GM18507 (cell line): ENCODE measurements at places on chromosomes 4 and X.

- no peak for DNase-seq
Measured at GRCh38 chr4:98343626-98344025, 82.4 kb downstream of the RAP1GDS1 start.

DNA sequence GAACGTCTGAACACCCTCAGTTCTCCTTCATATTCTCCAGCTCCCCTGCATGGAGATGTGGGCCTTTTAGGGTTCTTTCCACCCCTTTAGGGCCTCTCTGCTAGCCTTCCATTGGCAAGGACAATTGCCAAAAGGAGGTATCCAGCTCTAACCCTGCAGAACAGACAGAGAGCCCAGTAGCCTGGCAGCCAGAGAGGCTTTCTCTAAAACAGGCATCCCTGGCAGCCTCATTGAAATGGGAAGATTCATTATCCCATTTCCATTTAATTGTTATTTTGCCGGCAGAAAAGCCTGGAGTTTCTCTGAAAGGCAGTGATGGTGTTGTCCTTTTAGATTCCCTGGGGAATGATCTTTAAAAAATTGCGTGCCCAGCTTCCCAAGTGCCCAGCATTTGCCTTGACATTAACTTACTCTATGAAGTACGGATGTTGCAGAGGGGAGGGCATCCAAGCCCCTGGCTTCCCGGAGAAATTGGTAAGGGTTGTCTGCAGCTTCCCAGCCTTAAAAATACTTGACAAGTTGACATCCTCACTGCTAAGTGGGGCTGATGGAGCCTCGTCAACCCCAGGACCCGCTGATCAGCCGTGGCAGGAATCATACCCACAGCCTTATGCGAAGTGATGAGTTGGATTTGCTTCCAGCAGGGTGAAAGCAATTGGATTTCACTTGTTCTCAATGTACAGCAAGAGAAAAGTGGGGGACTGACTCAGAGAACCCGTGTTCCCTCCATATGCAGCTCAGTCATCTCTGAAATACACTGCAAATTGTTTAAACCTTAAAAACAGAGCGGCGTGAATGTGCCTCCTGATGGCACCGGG, 244.1 kb downstream of the CRLF2 start:
- no peak for DNase-seq

DNA sequence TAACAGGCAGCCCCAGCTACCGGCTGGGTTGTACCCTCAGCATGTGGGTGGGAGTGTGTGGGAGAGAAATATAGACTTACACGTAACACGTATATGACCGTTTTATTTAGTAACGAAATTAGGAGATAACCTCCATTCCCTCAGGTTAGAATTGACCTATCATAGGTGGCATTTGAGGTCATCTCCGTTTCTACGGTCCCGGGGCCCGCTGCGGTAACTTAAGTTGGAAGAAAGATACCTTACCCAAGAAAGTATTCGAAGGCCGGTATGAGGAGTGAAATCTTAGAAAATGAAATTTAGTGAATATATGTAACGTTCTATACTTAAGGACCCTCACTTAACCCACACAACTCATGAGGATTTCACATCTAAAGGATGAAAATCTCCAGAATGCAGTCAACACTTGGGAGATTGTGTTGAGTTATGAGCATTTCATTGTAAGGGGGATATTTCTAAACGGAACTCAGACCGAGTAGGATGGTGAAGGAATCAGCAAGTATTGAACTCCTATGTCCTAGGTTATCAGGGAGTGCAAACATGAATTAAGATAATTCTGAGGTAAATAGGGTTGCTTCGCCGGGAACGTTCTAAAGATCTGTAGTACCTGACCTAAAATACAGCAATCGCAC, 891 bp downstream of the CISD2 start:
- DNase-seq: no peak

DNA sequence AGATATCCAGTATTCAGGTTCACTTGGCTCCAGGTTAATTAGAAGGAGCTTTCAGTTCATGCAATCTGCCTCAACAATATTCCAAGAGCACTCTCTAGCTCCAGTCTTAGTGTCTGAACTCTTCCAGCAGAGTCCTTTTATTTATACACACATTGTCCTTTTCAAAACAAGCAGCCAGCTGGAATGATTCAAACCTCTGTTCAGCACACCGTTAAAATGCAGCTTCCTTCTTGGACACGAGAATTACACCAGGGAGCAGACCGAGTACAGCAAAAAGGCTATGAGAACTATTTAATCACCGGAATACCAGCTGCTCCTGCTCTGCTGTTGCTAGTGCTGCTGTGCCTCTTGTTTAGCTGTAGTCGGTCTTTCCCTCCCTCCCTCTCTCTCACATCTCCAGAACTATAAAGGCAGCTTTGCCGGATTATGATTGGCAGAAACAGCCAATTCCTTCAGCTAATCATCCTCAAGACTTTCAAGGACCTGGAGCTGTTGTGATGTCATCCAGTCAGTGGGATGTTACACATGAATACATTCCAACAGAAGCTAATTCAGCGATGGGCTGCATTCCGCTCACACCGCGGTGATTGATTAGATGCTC, at the start of gene NDST4:
NDST4 (minus strand) TSS at position 115 of the 601 bp plus-strand sequence. CDS start 36,584 bp downstream, outside the sequence.
- DNase-seq: no peak

DNA sequence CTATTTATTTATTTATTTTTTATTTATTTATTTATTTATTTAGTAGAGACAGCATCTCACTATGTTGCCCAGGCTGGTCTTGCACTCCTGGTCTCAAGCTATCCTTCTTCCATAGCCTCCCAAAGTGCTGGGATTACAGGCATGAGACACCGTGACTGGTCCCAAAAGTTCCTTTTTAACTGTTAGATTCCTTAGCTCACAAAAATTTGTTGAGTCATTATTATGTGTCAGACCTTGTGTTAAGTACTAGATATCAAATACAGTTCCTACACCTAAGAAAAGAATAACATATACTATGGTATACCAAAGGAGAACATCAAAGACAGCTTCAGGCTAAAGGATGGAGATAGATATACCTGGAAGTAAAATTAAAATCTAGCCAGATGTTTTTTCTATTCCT, 11.6 kb downstream of the FGA start:
- no peak for DNase-seq

GRCh38 chr4:120837656-120838055, 84.9 kb downstream of the PRDM5 start:
- no peak for DNase-seq

DNA sequence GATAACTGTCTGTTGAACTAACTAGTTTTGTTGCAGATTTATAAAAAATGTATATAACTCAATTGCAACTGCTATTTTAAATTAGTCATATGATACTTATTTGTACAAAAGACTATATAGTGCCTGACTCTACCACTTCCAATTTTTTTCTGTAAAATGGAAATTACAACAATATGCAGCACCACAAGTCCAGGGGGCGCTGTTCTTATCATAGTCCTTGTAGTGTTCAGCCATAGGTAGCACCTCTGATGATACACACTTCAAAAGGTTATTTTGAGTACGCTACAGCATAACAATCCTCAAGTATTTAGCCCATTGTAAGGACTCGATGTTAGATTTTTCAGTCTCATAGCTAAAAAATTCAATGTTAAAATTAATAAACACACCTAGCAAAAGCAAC, 174.9 kb downstream of the CORIN start:
- DNase-seq: no peak

DNA sequence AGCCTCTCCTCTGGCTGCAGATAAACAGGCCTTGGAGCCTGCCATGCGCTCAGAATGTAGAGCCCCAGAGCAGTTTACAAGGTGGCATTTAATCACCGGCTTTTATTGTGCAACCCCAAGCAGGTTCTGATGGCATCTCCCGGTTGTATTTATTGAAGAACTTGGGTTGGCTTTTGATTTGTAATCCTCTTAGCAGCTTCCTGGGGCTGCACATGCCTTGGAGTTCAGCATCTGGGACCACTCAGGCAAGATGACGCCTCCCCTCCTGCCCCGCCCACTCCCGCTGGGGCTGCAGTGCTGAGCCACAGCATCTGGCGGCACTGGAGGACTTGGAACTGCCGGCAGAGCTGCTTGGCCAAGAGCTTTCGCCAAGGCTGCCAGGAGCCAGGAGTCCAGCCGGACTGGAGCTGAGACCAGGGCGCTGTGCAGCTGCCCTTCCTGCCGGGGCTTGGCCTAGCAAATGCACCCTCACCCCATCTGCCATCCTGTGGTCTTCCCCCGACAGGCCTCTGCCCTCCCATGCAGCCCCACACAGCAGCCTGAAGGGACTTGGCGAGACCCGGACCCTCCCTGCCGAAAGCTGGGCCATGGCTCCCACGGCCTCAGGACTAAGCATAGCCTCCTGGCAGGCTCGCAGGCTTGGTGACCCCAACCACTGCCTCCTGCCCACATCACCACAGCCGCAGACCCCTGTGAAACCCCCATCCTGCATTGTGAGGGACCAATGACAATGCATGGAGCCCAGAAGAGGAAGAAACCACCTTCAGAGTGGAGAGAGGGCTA, 5.4 kb downstream of the HTRA3 start:
- DNase-seq: no peak

GRCh38 chr4:145815027-145815612, 123.5 kb downstream of the ZNF827 start:
- DNase-seq: no peak

- DNase-seq: no peak
Measured at GRCh38 chrX:140733766-140734342, 24.3 kb downstream of the LINC00632 start.

DNA sequence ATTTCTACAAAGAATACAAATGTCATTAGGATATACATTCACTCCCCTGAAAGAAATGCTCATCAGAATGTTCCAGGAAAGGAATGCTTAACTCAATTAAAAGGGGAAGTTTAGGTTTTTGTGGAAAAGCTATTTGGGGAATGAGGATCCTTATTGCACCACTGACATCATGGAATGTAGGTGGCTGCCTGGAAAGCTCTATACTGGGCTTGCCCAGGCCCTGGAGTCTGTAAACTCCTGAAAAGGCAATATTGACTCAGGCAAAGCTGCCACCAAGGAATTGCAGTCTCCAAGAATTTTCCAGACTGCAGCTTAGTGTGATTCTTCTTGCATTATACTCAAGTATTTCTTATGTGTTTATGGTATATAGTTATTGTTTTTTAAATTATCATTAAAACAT, 15.7 kb downstream of the DAPP1 start:
- no peak for DNase-seq

DNA sequence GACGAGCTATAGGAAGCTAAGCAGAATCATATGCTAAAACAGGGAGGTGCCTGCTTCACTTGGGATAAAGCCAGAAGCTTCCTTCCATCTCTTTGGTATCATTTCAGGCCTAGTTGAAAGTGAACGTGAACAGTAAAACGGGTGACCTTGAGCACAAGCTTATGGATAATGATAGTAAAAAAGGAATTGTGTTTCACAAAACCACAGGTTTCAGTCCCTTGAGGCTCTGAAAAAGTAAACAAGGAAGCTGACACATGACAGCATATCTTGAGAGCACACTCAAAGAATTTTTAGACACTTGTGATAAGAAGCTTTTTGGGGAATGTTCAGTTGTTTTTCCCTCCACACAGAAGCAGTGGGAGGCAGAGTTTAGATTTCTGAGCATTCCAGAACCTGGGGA, 286.1 kb downstream of the DCHS2 start:
- no peak for DNase-seq

- no peak for DNase-seq
Measured at GRCh38 chr4:178395798-178396197, 953.6 kb upstream of the AGA start.

DNA sequence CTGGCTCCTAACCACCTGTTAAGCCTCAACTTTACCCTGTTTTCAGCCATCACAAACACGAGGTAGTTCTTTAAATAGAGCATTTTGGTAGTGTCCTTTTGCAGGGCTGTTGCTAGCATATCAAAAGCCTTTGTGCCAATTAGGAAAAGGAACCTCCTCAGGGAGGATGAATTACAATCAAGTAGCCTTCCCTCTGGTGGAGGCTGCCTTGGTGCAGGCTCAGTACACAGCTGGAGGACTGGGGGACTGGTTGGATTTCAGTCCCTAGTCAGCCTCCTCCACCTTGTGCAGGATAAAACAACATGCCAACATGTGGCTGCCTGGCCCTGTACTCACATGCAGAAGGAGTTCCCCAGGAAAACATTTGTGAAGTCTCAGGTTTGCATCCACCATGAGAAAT, 53.1 kb downstream of the RASGEF1B start:
- no peak for DNase-seq

- no peak for DNase-seq
Measured at GRCh38 chr4:22707390-22707789, 14.7 kb downstream of the GBA3 start.

DNA sequence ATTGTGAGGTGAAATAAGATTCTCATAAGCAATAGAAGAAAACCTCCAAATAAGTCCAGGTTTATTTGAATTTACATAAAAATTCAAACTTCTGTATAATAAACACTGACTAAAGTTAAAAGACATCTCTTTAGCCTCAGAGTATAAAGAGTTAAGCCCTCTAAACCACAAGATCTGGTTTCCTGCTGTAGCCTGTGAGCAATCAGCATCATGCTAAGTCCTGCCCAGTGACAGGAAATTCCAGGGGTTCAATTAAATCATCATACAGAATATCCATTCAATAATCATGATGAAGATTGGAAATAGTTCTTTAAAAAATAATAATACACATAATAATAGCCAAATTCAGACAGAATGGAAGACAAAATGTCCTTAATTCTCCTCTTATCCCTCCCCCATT, 139.2 kb upstream of the DGKK start:
- DNase-seq: no peak

DNA sequence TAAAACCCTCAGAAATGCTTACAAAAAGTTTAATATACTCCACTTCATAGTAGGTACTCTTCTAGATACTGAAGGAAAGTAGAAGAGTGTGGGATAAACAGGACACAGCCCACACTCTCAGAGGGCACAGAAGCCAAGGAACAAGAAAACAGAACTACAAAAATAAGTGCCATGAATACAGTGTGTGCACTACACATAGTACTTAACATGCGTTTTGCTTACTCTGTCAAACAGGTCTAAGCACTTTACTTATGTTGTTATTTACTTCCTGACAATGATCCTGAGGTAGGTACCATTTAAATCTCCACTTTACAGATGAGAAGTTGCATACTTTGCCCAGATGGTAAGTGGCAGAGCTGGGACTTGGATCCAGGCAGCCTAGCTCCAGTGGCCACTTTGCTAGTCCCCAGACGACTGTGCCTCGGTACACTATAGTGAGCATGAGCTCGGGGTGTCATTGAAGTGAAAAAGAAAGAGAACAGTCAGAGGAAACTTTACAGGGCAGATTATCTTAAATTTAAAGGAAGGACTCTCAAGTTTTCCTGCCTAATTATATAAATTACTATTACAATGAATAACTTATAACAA, 120.3 kb downstream of the BANK1 start:
- no peak for DNase-seq

- no peak for DNase-seq
Measured at GRCh38 chr4:170248576-170248975, 158.8 kb upstream of the AADAT start.

- no peak for DNase-seq
Measured at GRCh38 chr4:2072971-2073807, 14.1 kb downstream of the NAT8L start.

GRCh38 chr4:14700544-14700943, 301.7 kb upstream of the CPEB2 start:
- DNase-seq: no peak

- DNase-seq: no peak
Measured at GRCh38 chr4:153634738-153635353, 49.2 kb upstream of the TLR2 start.
